D341Med (cell line): ENCODE measurements at places on chromosomes 4 and X.

DNA sequence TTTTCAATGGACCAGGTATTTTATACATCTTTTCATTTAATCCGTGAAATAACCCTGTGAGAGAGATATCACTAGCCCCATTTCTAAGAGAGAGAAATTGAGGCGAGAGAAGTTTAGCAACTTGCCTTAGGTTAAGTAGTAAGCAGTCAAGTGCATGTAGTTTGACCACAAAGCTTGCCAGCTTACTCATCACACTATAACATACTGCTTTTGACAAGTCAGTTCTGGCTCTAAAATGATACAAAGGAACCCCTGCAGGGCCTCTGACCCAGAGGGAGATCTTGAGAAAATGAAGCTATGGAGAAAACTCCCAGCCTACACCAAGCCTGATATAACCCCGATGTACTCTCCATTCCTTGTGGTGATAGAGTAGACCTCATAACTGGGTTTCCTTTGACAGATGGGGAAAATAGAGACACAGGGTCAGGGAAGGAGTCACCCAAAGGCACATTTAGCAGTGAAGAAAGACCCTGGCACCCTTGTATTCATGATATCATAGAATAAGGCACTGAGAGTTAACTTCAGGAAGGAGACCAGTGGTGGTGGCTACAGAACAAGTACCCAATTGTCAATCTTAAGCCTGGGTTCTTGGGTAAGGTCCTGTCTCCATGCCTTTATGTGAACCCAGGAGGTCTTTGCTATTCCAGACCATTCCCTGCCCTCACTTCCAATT is 60.2 kb upstream of the MSN start:
- DNase-seq, result no peak

DNA sequence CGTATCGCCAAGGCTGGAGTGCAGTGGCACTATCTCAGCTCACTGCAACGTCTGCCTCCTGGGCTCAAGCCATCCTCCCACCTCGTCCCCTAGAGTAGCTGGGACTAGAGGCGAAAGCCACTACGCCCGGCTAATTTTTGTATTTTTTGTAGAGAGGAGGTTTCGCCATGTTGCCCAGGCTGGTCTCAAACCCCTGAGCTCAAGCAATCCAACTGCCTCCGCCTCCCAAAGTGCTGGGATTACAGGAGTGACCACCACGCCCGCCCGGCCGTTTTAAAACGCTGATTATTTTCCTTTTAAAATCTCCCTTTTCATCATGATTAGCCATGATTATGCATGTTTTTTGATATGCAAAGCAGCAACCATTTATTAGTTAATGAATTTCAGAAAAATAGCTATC is 2.2 kb downstream of the N4BP2 start:
- no peak for DNase-seq

GRCh38 chr4:93451954-93452353 is 376.6 kb upstream of the ATOH1 start:
- no peak for DNase-seq

DNA sequence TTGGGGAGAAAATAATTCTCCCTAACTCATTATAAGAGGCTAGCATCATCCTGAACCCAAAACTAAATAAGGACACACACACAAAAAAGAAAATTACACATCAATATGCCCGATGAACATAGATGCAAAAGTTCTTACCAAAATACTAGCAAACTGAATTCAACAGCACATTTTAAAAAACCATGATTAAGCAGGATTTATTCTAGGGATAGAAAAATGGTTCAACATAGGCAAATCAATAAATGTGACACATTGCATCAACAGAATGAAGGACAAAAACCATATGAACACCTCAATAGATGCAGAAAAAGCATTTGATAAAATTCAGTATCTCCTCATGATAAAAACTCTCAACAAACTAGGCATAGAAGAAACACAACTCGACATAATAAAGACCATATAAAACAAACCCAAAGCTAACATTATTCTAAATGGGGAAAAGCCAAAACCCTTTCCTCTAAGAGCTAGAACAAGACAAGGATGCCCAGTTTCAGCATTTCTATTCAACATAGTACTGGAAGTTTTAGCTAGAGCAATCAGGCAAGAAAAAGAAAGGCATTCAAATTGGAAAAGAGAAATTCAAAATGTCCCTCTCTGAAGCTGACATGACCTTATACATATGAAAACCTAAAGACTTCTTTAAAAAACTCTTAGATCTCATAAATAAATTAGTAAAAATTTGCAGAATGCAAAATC is 200.9 kb downstream of the NKX6-1 start:
- DNase-seq, result no peak

GRCh38 chrX:71482228-71482958 is 50.5 kb upstream of the OGT start:
- no peak for DNase-seq

DNA sequence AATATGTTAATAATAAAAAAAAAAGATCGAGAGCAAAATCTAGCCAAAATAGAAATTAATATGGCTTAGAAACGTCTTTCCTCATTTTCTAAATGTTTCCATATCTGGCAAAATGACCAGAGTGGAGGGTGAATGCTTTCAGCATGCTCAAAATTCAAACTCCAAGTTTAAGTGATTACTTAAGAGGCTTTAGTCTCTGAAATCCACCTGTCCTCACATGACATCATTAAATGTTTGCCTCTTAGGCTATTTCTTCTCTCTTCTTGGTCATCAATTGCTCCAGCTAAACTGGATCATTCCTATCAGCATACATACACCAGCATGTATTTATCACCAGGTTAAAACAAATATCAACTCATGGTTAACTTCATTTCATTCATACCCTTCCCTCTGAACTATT is 54.5 kb upstream of the ATXN3L start:
- no peak for DNase-seq

GRCh38 chr4:142324572-142324971 is 521.5 kb downstream of the INPP4B start:
- no peak for DNase-seq

- no peak for DNase-seq
Observed at GRCh38 chr4:138567696-138568095, 325.5 kb upstream of the SLC7A11 start.

GRCh38 chr4:106687026-106687425 is 318.4 kb upstream of the GIMD1 start:
- DNase-seq, result no peak

DNA sequence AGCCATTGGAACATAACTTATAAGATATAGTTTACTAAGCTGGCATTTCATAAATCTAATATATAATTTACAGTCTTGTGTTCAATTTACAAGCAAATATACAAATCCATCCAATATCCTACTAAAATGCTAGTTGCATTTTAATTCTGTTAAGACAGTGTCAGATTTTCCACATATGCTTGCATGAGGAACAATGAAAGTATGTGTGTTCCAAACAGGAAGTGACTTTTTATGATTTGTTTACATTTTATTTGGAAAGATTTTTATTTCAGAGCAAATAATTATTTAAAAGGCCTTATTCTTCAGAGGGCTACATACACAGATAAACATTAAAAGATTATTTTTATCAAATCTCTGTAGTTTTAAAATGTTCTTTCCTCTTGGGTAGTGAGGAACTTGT is 130.1 kb downstream of the KLHL34 start:
- DNase-seq, result no peak

GRCh38 chr4:180296036-180296599 is 1947.1 kb upstream of the TENM3 start:
- DNase-seq, result no peak

GRCh38 chr4:164937576-164938270 is 39.7 kb downstream of the TRIM61 start:
- no peak for DNase-seq

DNA sequence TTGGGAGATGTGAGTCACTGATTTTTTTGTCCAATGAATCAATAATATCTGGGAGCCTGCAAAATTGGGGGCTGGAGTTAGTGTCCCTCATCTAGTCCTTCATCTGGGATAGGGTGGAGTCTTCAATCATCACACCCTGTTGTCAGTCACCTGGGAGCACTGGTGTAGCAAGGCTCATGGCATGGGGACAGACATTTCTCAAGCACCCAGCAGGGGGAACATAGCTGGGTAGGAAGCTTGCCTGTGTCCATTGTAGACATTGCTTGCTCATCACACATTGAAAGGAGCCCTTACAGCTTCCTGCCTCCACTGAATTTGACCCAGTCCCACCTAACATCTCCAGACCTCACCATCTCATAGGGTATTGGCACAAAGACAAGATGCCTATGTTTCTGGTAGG is 61.2 kb downstream of the SEL1L3 start:
- DNase-seq, result no peak
